Stimulated activated CD4-positive, alpha-beta T cell treated with anti-CD3 and anti-CD28 coated beads, Interleukin-1b, Interleukin-23, amount 100 ng/mL, for 4 hours (primary cell): ENCODE measurements at places on chromosomes 4 and X.

DNA sequence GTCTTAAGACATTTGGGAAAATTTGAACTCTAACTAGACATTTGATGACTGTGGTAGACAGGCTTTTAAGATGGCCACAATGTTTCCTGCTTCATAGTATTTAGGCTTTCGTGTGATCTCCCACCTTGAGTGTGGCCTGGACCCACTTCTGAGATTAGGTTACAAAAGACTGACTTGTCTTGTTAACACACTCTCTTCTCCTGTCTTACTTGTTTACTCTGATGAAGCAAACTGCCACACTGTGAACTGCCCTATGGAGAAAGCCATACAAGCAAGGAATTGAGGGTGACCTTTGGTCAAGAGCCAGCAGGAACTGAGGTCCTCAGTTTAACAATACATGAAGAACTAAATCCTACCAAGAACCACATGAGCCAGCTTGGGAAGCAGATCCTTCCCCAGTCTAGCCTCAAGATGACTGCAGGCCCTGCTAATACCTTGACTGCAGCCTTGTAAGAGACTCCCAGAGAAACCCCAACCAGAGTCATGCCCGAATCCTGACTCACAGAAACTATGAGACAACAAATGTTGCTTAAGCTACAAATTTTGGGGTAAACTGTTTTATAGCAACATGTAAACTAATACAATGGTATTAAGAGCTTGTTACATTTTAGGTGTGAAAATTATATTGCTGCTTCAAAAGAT, 20.3 kb downstream of the UBA6 start:
- DNase-seq = no peak

DNA sequence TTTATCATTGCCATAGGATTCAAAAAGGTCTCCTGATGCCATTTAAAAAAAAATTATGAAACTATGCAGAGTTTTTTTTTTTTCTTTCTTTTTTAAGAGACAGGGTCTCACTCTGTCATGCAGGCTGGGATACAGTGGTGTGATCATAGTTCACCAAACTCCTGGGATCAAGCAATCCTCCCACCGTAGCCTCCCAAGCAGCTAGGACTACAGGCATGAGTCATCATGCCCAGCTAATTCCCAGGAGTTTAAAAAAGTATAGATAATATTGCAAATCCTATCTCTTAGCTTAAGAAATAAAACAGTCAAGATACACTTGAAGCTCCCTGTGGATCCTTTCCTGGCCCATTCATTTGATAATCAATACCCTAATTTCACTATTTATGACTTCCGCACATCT, 58.6 kb upstream of the PRSS48 start:
- DNase-seq = no peak

DNA sequence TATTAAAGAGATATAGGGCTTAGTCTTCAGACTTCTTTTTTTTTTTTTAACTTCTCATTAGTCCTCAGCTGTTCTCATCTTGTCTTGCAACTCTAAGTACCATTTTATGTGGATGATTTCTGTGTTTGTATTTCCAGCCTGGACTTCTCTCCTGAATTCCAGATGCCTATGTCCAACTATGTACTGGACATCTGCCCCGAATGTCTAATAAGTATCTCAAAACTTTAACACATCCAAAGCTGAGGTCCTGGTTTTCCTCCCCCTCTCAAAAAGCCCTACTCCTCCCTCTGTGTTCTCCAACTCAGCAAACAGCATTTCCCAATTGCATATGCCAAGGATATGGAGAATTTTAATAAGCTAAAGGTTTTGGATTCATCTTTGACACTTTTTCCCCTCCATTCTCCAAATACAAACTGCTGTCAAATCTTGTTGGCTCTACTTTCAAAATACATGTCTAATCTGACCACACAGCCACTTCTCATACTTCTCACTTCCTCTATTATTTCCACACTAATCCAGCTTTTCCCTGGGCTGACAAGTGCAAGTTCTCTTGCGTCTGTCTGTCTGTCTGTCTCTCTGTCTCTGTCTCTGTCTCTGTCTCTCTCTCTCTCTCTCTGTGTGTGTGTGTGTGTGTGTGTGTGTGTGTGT, 79.8 kb downstream of the CLCN5 start:
- DNase-seq = no peak

DNA sequence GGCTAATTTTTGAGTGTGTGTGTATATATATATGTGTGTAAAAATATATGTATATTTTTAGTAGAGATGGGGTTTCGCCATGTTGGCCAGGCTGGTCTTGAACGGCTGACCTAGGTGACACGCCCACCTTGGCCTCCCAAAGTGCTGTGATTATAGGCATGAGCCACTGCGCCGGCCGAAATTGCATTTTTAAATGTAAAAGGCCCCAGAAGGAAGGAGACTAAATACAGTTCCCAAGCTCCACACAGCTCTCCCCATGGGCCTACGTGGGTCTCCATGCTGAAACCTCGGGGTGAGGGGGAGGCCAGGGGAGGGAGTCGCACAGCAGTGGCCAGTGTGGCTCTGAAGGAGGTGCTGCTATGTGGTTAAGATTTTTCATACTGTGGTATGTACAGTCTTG, 12.8 kb upstream of the CDKN2AIP start:
- DNase-seq = no peak

DNA sequence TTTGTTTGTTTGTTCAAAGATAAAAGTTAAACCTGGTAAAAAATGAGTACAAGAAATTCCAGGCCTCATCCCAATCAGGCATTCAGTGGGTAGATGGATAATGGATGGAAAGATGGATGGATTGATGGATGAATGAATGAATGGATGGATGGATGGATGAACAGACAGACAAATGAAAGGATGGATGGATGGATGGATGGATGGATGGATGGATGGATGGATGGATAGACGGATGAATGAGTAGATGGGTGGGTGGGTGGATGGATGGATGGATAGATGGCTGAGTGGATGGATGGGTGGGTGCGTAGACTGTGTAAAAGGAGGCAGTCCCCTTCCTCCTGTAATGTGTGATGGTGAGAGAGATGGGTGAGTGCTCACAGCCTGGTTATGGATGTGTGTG, 206.7 kb downstream of the FRMPD4 start:
- no peak for DNase-seq

- DNase-seq = no peak
Observed at GRCh38 chr4:109266891-109267290, 35.6 kb downstream of the COL25A1 start.

DNA sequence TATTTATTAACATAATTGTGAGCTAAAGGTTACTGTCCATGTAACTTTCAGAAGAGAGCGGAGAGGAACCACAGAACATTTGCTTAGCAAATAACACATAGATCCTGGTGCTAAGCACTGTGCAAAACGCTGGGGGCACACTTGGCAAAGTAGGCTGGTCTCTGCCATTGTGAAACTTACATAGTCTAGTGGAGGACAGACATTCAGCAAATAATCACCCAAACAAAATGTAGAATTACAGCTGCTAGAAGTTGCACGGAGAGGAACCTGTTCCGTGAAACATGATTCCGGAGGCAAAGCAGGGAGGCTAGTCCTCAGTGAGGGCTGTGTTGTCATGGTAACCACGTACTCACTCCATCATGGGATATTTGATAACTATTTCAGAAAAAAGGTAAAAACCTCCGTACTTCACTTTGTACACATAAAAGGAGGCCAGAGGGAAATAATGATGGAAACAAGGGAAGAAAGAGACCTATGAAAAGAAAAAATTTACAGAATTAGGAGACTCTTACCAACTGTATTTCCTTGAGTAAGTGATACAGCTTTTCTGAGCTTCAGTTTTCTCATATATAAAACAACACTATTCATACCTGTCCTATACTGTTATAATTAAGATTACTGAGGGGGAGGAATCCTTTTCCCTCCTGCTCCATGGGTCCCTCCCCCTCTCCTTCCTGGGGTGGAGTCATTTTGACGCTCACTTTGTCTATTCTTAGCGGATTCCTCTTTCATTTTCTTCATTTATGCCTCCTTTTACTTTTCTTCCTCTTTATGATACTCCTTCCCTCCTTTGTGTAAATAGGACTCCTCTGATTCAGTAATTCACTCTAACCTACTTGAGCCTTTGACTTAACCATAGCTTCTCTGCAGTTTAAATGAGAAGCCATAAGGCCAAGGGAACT, 825 bp upstream of the RASGEF1B start:
- DNase-seq = no peak

DNA sequence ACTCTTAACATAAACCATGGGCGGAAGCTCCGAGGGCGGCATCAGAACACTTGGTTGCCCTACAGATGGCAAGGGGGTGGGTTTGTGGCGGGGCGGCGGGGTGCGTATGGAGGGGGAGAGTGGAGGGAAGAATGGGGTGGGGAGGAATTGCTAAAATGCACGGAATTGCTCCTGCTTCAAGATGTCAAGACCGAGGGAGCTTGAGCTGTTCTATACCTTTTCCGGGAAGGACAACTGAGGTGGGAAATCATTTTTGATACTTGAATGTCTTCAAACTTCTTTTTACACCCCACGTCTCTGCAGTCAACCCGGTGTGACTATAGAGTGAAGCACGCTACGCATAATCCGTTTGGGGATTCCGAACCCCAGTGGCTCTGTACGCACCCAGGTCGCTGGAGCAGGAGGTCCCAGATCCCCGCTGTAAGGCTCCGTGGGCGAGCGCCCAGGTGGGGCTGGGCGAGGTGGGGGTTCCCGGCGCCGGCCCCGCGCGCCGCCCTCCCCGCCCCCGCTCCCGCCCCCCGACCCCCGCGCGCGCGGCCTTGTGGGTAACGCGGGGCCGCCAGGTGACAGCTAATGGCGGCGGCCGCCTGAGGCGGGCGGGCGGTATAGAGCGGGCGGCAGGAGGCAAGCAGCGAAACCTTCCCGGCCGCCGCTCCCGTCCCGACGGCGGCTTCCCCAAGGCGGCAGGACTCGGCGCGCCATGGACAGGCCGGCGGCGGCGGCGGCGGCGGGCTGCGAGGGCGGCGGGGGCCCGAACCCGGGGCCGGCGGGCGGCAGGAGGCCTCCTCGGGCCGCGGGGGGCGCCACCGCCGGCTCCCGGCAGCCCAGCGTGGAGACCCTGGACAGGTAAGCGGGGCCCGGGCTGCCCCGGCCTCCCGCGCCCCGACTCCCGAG, at the start of gene MTMR1:
Gene MTMR1, plus strand, starts transcription at position 566 of the 894 bp plus-strand sequence. Its CDS starts 135 bp downstream, at position 701.
- DNase-seq = peak; percentile 51

GRCh38 chrX:9379697-9380551, 84.9 kb upstream of the TBL1X start:
- no peak for DNase-seq

DNA sequence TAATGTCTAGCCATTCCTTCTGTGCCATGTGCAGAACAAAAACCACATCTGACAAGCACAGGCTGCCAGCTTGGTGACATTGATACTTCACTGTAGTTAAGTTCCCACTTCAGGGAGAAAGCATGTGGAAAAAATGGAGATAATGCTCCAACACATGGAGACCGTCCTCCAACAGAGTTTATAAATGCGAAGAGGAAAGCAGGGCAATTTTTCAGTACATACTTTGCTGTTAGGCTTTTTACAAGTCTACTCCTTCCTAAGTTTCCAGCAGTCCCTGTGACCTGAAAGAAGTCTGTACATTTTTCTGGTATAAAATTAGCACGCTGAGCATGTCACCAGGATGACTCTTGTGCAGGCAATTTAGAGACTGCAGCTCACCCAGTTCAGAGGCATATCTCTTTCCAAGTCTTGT, 766.9 kb upstream of the IGFBP7 start:
- no peak for DNase-seq

DNA sequence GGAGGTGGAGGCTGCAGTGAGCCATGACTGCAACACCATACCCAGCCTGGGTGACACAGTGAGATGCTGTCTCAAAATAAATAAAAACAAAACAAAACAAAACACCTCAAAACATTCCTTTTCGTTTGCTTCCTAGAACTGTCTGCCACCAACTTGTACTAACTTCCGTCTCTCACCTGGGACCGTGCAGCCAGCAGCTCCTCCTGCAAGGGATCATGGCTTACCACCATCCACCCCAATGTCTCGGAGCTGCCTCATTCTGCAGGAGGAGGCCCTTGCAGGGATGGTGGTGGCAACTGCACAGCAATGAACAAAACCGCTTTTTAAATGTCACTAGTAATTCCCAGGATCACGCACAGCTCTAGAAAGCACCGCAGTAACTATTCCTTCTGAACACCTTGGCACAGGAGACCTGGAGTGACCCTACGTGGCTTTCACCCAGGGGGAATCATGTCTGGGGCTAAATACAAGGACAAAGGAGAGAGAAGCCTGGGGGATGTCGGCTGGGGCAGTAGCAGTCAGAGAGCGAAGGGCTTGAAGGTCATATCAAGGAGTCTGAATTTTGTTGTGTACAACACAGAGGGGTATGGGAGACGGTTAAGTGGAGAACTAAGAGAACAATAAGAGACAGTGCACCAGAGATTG, 17.4 kb upstream of the KIAA0232 start:
- no peak for DNase-seq

GRCh38 chrX:119502727-119503483, 34.7 kb downstream of the SLC25A5 start:
- no peak for DNase-seq

DNA sequence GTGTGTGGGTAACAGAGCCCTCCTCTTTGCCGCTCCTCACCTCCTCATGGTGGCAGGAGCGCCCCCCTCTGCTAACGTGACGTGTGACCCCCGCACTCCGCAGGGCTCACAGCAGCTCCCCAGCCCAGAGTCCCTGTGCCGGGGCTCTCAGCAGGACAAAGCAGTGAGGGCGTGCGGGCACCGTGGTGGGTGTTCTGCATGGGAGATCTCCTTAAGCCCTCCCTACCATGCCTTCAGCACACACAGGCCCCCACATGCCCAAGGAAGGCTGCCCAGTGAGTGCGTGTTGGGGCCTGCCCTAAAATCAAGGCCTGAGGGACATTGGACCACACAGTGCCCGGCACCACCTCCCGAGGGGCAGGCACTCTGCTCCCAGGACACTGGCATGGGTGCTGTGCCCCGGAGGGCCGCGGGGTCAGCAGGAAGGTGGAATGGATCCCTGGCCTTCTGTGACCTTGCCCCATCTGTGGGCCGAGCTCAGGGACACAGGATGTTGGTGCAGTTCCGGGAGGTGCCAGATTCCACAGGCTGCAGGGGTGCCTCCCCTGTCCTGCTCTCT, 10.1 kb downstream of the PSAPL1 start:
- DNase-seq = no peak

DNA sequence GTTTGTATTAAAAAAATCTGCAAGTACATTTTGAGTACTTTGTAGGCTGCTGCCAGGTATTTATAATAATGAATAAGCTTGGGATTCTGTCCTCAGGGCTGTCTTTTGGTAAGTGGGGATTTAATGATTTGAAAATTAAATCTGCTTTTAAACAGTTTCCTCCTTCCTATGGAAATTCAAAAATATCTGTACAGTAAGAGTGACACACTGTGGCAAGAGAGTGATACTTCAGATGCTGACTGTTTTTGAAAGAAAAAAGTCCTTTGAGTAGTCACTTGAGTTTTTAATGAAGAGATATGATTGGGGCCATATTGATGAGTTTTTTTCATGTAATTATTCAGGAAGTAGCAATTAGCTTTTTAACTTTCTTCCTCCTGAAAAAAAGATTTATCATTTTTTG, 49.2 kb downstream of the SMARCAD1 start:
- DNase-seq = no peak

GRCh38 chr4:26062215-26062614, 148.2 kb downstream of the SMIM20 start:
- DNase-seq = no peak

DNA sequence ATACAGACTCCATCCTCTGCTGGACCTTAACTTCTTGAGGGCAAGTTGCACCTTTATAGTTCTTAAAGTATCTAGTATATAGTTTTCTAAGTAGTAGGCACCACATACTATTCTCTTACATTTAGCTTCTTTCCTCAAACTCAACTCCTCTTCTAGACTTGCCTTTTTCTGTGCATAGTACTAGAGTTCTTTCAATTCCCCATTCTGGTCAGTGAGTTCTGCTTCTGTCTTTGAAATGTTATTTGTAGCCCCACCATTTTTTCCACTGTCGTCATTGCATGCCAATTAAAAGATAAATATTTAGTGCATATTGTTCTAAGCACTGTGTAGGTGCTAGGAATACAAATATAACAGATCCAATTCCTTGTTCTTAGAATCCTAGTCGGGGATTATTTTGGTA, 31.6 kb downstream of the CDKL5 start:
- DNase-seq = no peak
